Cerebellar cortex (tissue), 1 donor: ENCODE measurements at places on chromosomes 6 and 20.

DNA sequence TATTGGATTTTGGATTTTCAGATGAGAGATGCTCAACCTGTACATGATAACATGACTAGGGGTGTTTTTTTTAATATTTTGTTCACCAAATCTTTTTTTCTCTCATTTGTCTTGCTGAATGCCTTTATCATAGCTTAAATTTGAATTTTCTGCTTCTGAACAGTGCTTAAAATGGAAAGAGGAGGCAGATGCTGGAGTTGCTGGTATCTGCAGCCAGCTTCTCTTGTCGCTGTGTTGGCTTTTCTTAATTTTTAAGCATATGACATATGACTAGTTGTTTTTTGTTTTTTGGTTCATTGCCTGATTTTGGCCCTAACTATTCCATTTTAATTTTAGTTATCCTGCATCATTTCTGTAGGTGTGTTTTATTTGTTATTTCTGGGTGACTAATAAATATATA lies 196.1 kb downstream of the PLCB1 start:
- no peak for DNase-seq

GRCh38 chr20:62787321-62787720 lies 9.0 kb upstream of the MRGBP start:
- no peak for DNase-seq

- peak; percentile 2 for DNase-seq
Observed at GRCh38 chr20:60206259-60206658, 248.0 kb downstream of the CDH26 start.

DNA sequence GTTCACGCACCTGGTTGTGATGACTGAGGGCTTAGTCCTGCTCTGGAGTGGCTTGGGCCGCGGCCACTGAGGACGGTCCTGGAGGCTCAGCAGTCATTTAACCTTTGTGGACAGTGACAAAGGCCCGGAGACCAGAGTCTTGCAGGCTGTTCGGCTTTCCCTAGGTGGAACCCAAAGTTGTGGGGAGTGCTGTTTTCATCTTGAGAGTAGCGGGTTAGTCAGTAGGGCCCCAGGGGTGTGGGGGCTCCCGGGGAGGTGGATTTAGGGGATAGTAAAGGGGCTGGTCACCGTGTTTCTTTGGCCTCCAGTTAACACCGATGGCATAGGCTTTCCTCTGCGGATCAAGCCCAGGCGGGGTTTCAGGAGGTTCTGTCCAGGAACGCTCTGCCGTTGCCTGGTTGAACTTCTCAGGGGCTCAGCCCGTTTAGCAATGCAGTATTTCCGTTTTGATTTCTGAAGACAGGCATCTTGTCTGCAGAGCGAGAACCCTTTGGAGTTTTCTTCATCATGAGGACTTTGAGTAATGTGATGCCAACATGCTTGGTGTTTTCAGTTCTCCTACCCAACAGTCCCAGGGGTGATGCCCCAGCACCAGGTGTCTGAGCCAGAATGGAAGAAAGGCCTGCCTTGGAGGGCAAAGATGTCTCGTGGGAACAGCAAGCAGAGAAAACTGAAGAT lies 31.8 kb downstream of the ZNF831 start:
- no peak for DNase-seq

DNA sequence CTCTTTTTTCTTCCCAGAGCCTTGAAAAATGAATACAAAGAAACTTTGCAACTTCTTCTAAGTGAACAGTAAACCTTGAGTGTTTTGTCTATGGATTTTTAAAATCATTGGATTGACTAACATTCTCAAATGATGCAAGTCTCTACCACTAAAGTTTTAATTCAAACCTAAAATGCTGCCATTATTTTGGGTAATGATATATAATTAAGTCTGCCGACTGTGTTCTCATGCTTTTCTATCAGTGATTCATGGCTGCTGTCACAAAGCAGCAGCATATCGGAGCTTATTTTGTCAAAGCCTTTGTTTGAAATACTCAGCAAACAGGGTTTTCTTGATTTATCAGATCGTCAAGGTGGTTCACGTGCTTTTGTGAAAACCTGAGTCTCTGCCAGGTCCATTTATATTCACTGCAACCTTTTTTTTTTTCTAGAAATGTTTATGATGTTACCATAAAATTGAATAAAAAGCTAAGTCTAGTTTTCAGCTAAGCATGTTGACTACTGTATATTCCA lies 96.3 kb downstream of the GJA1 start:
- DNase-seq = no peak

GRCh38 chr20:49415668-49416044 lies 66.8 kb downstream of the KCNB1 start:
- DNase-seq = no peak
